ENCODE measurements at places on chromosomes 3 and 15. TPM values are rescaled to one million over a fixed set of nuclear protein-coding genes. Genes with fewer than 3 reads are reported as not detected.

The EIF4G1 gene
- 276 TPM for total RNA-seq

The GTF2A2 gene
- 74.8 TPM for total RNA-seq

The SATB1 gene
- total RNA-seq, result 45.2 TPM

The CLDN1 gene
- 9.0 TPM for total RNA-seq

The CSPG5 gene
- not detected for total RNA-seq

The RPN1 gene
- 189 TPM for total RNA-seq

The PDZRN3 gene
- 87.4 TPM for total RNA-seq

The REC114 gene
- total RNA-seq, result not detected

The FANCD2OS gene
- total RNA-seq, result not detected

The SNRPA1 gene
- total RNA-seq, result 24.9 TPM

The TM4SF1 gene
- 211 TPM for total RNA-seq

The KCNMB2 gene
- 2.8 TPM for total RNA-seq

The NMNAT3 gene
- 23.4 TPM for total RNA-seq

The KIF7 gene
- 2.9 TPM for total RNA-seq

The CYP11A1 gene
- total RNA-seq, result 1.0 TPM

The CHRFAM7A gene
- 1.2 TPM for total RNA-seq

The SLC35G2 gene
- total RNA-seq, result 6.0 TPM

The TGM4 gene
- total RNA-seq, result not detected

The TMOD2 gene
- total RNA-seq, result 7.0 TPM

The GHSR gene
- total RNA-seq, result not detected

The BFSP2 gene
- not detected for total RNA-seq

The GOLGA6L9 gene
- total RNA-seq, result 0.63 TPM

The BCL6 gene
- total RNA-seq, result 53.0 TPM

The BLOC1S6 gene
- total RNA-seq, result 46.6 TPM

The CRYGS gene
- not detected for total RNA-seq

The STAB1 gene
- total RNA-seq, result 62.6 TPM

The LPP gene
- total RNA-seq, result 186 TPM

The PGBD4 gene
- total RNA-seq, result 2.0 TPM

The SH3GL3 gene
- 4.1 TPM for total RNA-seq

The BCHE gene
- total RNA-seq, result 13.5 TPM

The IL5RA gene
- 0.51 TPM for total RNA-seq

The SPINK8 gene
- not detected for total RNA-seq

The GABRR3 gene
- not detected for total RNA-seq

The NEK4 gene
- 14.6 TPM for total RNA-seq

The CISH gene
- total RNA-seq, result 9.9 TPM

The CX3CR1 gene
- 0.26 TPM for total RNA-seq

The SMCO1 gene
- total RNA-seq, result 3.6 TPM

The HYAL2 gene
- 129 TPM for total RNA-seq

The FETUB gene
- total RNA-seq, result not detected

The PRKCI gene
- 20.0 TPM for total RNA-seq

The CCR9 gene
- not detected for total RNA-seq

The CAND2 gene
- 77.4 TPM for total RNA-seq

The ACTC1 gene
- 10,302 TPM for total RNA-seq

The NDUFB4 gene
- 244 TPM for total RNA-seq

The CCR8 gene
- not detected for total RNA-seq

The LCTL gene
- total RNA-seq, result not detected

The LRRN1 gene
- not detected for total RNA-seq

The TATDN2 gene
- 9.8 TPM for total RNA-seq

The DISP2 gene
- total RNA-seq, result 0.20 TPM

The ANKDD1A gene
- total RNA-seq, result 0.96 TPM

The LRRK1 gene
- 1.9 TPM for total RNA-seq

The GPR62 gene
- 0.82 TPM for total RNA-seq

The BNC1 gene
- total RNA-seq, result 15.6 TPM

The SERINC4 gene
- total RNA-seq, result 0.71 TPM
